Dorsolateral prefrontal cortex (tissue), 122 donors: ENCODE measurements at places on chromosomes 6 and 20.

GRCh38 chr20:25308671-25309394, 60.9 kb downstream of the PYGB start:
- no peak for DNase-seq

DNA sequence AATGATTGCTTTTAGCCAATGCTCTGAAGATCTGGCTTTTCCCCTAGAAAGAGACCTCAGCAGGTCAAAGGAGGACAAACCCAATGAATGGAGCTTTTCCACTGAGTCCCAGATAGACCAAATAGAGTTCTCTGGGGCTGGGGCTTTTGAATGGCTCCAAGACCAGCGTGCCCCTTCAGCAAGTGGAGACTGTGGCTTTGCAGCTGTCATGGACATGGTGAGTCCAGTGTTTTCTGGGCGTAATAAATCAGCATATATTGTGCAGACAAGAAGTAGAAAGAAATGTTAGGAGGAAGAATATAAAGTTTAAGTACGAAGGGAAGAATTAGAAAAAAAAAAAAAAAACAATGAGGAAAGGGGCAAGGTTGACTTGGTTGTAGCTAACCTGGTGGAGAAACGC, 28.1 kb downstream of the ULBP1 start:
- no peak for DNase-seq

DNA sequence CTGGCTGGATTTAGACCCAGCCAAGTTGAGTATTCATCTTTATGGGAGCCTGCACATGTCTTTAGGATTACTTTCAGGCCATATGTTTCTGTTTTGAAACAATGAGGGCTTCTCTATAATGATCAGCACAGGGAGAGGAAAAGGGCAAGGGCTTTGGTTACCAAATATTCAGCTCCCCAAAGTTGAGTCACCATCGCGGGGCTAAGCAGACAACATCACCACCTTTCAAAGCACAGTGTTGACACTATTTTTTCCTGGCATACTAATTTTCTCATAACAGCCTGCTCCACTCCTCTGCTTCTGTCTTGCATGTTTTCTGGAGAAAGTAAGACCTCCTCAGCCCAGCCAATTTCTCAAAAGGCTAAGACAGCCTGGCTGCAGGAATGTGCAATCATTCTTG, 4.9 kb downstream of the SCML4 start:
- no peak for DNase-seq

GRCh38 chr6:165663377-165663735, 315 bp upstream of the PDE10A start:
- no peak for DNase-seq

GRCh38 chr6:126033696-126034095, 47.4 kb downstream of the TRMT11 start:
- no peak for DNase-seq

- DNase-seq, result no peak
These were observed 107.8 kb downstream of the RNGTT start for GRCh38 chr6:88855541-88856147.

DNA sequence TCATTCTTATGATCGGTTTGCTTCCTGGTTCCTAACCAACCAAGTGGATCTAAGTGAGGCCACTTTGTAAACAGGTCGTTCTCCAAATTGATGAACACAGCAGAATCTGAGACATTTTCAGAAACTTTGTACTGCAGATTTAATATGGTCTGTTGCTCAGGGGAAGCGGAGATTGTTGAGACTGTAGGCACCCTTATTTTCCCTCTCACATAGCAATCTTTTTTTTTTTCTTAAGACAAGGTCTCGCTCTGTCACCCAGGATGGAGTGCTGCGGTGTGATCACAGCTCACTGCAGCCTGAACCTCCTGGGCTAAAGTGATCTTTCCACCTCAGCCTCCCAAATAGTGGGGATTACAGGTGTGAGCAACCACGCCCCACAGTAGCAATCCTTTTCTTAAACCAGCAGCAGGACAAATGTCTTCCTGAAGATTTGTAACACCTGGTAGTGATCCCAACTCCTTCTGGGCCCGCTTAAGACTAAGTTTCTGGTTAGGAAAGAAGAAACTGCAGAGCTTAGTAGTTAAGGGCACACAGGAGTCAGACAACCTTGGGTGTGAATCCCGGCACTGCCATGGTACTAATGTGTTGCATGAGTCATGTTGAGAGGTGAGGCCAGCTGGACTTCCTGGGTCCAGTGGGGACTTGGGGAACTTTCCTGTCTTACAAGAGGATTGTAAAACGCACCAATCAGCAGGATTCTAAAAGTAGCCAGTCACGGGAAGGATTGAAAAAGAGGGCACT, 48.4 kb upstream of the EZR start:
- DNase-seq, result no peak

- no peak for DNase-seq
These were observed 25.7 kb upstream of the IGF2R start for GRCh38 chr6:159943101-159943632.

DNA sequence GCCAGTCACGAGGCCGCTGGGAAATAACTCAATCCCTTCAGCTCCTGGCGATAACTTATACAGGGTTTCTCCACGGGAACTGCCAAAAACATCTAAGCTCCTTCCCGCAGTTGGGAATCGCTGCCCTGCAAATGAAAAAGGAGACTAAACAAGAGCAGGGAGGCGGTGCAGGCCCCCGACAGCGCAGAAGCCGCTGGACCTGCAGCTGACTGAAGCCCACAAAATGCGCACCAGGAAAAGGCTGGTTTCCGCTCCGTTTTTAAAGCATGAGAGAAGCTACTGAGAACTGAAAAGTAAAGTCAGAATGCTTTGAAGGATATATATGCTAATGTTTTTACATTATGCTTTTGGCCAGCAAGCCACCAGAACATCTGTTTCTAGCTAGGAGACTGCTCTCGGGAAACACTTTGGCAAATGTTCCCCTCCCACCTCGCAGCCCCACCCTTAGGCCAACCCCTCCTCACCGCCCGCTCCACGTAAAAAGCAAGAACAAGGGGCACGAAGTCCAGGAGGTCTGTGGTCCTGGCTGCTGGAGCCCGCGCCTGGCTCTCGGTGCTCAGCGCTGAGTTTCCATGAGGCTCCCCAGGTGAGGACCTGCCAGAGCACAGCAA, 90.5 kb downstream of the SOD2 start:
- DNase-seq, result no peak

- peak; percentile 84 for DNase-seq
These were observed at the start of gene FBXL4 for GRCh38 chr6:98947411-98948292. Gene FBXL4, minus strand, starts transcription at chr6:98947946. Its CDS starts 20,958 bp downstream, at chr6:98926988.

DNA sequence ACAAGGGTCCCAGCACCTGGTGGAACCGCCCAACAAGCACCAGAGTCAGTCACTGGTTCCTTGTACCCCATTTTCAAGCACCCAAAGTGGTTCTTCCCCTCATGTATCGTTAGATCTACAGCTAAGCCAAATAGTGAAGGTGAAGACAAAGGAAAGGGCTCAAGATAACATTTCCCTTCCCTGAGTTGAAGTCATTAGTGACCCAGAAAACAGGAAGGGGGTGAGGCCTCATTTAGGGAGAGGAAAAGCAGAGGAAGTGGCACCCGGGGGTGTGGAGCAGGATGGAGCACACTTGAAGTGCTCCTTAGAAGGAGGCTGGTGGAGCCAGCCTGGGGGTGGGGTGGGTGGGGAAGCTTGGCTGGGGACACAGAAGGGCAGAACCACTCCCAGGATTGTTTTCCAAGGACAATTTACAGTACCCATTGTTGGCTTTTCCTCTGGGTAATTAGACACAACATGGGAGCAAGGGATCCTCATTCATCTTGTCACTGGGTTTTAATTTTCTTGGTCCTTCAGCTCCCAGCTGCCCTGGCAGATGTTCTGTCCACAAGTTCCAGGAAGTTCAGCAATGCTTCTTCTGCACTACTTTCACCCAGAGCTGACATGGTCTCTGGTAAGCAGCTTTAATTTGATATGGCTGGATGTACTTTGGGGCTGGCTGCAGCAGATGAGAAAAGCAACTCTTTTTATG, 73.3 kb upstream of the CD93 start:
- DNase-seq, result no peak

GRCh38 chr20:61701401-61701800, 364.3 kb downstream of the TAF4 start:
- no peak for DNase-seq

DNA sequence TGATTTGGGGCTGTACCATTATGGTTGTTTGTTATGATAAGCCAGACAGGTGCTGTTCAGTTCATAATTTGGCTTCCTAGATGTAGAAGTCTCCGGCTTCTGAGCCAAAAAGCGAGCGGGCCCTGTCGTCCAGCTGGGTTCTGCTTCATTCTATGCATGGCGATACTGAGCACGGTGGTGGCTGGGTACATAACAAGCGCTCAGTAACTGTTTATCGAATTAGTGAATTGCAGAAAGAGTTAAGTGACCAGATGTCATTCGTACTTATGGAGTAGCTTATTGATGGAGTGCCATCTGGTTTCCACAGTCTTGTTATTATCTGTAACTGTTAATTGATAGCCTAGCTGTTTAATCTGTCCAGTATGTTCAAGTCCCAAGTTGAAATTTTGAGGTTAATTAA, 85.0 kb downstream of the DTD1 start:
- no peak for DNase-seq

DNA sequence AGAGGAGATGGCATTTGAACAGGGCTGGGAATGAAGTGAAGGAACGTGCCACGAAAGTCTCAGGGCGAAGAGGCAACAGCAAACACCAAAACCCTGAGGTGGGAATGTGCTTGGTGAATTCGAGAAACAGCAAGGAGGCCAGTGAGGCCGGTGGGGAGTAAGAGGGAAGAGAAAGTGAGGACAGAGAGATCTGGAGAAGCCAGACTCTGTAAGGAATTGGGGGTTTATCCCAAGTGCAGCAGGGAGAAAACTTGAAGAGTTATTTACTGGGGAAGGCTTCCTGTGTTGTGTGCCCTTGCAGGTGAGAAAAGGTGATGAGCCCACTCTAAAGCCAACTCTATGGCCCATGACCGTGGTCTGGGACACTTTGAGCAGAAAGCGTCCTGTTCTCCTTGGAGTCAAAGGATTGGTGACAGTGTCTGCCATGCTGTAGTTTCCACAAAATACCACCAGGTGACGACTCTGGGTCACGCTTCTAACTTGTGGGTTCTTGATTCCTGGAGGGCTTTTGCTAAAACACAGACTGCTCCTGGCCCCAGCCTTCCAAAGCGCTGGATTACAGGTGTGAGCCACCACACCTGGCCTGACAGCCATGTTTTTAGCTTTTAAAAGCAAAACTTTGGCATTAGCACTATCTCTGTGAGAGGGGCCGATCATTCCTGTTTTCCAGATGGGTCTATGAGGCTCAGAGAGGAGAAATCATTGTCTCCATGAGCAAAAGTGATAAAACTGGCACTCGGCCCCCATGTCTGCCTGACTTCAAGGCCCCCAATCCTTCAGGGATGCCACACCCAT, 18.0 kb upstream of the CSNK2A1 start:
- peak; percentile 56 for DNase-seq

GRCh38 chr6:27388293-27389197, at the start of gene ZNF391:
Gene ZNF391, plus strand, starts transcription at chr6:27388759. Its CDS starts 11,612 bp downstream, at chr6:27400371.
- DNase-seq, result peak; percentile 67

GRCh38 chr20:24836661-24837299, 112.3 kb upstream of the CST7 start:
- no peak for DNase-seq

DNA sequence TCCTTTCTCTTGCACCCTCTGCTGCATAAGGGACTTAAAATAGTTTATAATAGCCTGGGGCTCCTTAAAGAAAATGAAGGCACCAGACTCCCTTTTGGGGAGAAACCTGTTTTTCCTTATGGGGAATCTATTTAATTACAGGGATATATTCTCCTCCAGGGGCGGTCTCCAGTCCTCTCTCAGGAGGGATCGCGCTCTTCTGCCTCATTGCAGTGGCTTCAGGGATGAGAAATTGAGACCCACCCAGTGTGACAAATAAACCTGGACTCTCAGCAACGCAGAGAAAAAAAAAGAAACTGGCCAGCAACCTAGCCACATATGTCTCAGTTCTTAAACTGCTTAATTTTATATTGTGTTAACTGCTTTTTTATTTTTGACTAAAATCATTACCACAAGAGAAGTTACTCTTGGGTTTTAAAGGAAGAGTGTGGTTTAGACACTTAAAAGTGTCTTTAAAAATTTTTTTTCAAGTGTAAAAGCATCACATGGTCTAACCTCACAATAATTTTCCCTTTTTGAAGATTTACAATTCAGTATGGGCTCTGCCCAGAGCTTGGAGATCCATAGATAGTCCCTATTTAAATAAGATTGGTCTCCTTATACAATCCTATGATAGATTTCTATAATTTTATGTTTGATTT, 11.7 kb upstream of the GOPC start:
- no peak for DNase-seq

GRCh38 chr6:67683960-67684359, 951.1 kb upstream of the ADGRB3 start:
- no peak for DNase-seq

DNA sequence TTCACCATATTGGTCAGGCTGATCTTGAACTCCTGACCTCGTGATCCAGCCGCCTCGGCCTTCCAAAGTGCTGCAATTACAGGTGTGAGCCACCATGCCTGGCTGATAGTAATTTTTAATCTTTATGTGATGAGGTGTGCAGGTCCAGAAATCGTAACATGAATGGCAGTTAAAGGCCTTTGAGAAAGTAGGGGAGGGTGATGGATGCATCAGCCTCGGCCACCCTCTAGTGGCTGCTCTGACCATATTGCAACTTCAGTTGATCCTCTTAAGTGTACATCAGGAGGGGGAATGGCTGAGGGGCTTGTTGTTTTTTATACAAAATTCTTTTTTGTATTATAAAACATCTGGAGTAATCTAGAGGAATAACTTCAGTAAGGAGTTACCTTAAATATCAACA, 193.0 kb downstream of the ZFAND3 start:
- peak; percentile 39 for DNase-seq

DNA sequence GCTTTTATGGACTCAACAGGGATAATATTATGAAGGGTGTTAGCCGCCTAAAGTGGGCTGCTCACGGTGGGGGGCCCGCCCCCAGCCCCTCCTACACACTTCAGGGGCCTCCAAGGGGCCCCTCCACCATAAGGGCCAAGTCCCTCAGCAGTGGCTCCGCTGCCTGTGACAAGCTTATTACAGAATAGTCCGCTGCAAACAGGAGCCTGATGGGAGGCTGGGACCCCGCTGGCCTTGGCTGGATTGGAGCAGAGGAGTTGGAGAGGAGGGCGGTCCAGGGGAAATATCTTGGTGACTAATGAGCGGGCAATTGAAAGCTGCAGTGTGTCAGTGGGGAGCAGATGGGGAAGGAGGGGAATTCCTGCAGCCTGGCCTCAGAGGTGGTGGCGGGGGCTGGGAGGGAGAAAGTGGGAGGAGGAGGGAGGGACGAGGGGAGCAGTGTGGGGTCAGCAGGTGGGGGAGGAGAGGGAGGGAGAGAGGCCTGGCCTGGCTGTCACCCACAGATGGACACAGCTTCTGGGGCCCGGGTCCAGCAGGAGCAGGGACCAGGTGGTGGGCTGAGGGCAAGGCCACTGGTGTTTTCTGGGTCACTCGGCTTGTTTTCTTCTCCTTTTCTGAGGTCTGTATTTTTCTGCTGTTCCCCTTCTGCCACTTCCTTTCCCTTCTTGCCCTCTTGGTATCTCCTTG, 57.6 kb upstream of the FOXP4 start:
- no peak for DNase-seq

DNA sequence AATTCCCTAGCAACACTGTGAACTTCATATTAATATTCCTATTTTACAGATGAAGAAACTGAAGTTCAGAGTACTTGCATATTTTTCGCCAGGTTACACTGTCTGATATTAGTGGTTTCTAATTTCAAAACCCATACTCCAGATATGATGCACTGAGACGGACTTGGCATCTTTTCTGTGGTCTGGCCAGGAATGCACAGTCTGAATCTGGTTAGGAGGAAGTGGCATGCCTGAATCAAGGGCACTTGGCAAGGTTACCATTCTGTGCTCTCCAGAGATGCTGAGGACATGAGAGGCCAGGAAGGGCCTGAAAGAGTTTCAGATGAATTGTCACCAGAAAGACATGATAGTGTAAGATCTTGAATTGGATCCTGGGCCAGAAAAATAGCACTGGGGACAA, 150.1 kb downstream of the HAO1 start:
- DNase-seq, result no peak
